Activated CD4-positive, alpha-beta T cell treated with anti-CD3 and anti-CD28 coated beads, Interleukin-2, amount 10 ng/mL, durations not matched to agents 7 days and 5 days (primary cell): ENCODE measurements at places on chromosomes 4 and X.

GRCh38 chr4:159149666-159150065 lies 46.8 kb downstream of the RAPGEF2 start:
- no peak for DNase-seq

DNA sequence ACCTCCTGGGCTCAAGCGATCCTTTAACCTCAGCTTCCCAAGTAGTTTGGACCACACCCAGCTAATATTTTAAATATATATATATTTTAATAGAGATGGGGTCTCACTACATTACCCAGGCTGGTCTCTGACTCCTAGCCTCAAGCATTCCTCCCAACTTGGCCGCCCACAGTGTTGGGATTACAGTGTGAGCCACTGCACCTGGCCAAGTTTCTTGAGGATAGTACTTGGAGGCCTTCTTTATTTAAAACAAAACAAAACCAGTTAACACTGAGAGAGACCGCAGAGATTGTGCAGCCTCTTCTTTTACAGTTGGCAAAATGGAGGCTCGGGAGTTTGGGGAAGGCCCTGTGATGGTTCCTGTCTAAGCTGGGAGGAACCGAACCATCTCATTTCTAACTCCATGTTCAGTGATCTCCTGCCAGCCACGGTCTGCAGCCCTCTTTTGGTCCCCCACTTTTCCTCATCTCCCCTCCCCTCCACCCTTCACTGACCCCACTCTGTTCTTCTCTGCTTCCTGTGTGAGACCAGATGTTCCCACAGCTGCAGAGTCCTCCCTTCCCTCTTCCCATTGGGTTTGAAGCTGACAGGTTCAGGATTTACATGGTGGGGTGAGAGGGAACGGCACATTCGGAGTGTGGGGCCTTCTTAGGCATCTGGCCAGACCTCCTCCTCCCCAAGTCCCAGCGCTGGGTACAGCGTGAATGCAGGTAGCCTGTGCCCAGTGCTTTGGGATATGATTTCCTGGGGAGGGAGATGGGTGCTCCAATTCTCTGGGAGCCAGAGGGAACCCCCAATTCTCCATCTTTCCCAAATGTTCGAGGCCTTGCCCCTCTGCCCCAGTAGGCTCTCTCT lies 1.4 kb upstream of the SORCS2 start:
- no peak for DNase-seq

DNA sequence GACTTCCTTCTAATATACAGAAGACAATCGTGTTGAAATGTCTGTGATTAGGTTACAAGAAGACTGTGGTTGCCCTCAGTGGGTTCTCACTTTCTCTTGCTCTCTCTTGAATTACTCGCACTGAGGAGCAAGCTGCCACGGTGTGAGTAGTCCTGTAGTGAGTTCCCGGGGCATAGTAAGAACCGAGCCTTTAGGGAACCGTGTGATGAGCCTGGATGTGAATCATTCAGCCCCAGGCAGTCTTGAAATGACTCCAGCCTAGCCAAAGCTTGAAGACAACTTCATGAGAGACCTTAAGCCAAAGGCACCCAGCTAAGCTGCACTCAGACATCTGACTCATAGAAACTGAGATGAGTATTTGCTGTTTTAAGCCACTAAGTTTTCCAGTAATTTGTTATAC lies 292.7 kb downstream of the SPOCK3 start:
- no peak for DNase-seq

DNA sequence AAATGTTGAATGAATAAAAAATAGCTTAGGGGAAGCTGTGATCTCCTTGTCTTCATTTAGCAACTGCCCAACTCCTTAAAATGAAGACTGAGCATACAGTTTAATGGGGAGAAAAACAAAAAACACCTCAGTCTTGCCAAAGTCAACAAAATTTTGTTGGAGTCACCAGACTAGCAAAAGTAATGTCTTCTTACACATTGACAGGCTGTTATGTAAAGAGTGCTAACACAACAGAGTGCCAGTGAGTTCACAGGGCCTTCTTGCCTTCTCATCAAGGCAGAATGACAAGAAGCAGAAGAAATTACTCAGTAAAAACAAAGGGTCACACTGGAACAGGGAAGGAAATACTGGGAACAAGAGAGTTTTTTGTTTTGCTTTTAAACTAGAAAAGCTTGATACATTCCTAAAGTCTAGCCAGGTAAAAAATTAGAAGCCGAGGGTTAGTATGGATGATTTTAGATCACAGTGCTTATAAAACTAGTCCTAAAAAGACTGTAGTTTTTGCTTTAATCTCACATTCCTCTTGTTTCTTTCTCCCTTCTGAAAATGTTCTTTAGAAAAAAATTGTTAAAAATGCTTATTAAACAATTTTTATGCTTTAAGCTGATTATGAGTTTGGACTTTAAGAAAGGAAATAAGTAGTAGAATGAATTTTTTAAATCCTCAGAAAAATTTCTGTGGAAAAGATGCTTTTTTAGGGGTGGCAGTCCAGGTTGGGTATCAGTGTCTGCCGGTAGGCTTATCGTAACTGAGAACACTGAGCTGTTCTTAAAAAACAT lies 38.7 kb upstream of the FRAS1 start:
- DNase-seq: no peak

DNA sequence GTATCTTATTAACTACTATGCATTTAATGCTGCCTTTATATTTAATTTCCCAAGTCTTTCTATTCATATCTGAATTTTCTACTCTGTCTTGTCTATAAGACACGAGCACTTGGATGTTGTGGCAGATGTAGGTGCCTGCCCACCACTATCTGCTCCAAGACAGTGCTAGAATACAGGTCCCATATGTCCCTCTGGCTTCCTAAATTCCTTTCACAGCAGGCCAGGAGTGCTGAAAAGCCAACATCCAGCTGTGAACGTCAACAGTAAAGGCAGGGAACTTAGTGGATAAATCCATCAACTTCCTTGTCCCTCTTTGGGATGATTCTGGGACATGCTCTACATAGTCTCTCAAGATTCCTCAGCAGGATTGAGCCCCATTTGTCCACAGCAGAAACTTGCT lies 245.1 kb upstream of the ETNPPL start:
- no peak for DNase-seq

GRCh38 chr4:87973283-87974169 lies 2.0 kb upstream of the SPP1 start:
- peak; percentile 48 for DNase-seq

- no peak for DNase-seq
Measured at GRCh38 chr4:40940317-40940741, 190.6 kb downstream of the NSUN7 start.

- DNase-seq: no peak
Measured at GRCh38 chr4:88705805-88706492, 8.3 kb upstream of the NAP1L5 start.

GRCh38 chrX:30931920-30932319 lies 42.9 kb upstream of the TAB3 start:
- no peak for DNase-seq

DNA sequence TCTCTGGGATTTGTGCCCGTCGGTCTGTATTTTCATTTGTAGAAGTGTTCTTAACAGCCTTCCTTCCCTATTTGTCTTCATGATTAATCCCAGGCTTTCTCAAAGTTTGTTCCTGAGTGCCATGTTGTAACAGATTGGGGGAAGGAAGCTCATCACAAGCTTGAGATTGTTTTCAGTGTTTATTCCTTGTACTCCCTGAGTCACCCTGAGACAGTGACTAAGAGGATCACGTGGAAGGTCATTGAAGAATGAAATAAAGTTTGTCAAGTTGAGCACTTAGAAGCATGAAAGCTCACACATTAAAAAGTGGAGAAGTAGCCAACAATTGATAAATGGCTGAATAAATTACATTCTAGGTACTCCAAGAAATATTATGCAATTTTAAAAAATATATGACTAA lies 153.5 kb upstream of the FAM241A start:
- no peak for DNase-seq

DNA sequence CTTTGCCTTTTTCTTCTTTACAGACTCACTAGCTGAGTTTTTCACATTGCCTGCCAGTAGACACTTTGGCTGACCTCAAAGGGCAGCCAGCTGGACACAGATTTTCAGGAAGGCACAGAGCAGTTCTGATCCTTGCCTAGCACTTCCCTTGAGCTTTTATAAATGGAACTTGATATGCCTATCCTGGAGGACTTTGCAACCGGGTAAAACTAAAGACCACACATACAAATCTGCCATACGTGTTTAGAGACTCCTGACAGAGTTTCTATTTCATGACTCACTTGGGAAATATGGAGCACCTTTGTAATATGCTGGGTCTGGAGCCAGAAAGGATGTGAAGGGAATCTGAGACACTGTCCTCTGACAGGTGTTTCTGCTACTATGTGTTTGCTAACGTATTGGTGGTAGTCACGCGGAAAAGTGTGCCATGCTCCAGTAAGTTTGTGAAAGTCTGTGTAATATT lies 56.7 kb upstream of the RASSF6 start:
- DNase-seq: no peak

DNA sequence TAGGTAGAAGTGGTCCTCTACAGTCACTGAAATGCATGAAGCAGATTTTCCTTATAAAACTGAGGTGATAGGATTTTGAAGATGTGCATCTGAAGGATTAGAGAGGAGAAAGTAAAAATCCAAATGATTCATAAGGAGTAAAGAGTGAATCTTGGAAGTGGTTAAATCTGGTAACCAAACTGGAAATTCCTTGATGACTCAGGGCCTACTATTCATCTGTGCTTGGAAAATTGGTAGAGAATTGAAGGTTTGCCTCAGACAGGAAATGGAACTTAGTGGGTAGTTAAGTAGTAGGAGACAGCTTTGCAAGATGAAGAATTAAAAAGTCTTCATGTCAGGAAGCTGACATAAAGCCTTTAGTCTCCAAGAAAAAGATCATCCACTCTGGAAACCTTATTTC lies 368.9 kb upstream of the CTSO start:
- DNase-seq: no peak

DNA sequence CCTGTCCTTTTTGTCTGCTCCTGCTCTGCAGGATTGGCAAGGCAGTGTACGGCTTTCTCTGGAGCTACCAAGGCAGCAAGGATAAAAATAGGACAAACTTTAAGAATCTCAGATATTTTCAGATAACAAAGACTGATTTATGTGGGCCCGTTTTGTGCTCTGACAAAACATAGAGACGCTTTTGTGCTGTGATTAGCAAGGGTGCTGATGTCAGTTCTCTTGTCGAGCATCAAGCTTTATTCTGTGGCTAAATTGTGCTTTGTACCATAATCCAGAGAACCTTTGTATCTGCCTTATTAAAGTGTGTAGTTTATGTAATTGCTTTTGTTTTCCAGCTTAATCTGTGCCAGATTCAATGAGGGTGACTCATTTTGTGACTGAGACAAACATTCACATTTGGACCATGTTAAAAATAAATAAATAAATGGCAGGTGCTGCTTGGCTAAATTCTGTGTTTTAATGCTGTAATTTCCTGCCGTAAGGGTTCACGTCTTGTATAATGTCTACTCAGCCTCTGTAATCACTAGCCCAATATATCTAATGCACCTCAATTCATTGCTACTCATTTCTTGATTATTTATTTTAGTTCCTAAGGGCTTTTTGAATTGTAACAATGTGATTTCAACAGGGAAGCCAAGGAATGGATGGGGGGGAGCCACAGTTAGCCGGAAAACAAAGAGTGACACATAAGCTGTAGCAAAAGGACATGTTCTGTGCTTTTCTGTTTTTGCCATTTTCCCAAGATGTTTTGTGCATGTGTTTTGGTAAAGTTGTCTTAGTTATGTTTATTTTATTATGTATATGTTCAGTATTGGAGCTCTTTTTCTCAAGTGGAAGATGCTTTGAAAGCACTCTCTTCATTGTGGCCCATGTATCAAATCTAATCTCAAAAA lies 75.1 kb downstream of the GAB1 start:
- no peak for DNase-seq

GRCh38 chrX:10117301-10117700 lies 39.5 kb upstream of the CLCN4 start:
- no peak for DNase-seq

DNA sequence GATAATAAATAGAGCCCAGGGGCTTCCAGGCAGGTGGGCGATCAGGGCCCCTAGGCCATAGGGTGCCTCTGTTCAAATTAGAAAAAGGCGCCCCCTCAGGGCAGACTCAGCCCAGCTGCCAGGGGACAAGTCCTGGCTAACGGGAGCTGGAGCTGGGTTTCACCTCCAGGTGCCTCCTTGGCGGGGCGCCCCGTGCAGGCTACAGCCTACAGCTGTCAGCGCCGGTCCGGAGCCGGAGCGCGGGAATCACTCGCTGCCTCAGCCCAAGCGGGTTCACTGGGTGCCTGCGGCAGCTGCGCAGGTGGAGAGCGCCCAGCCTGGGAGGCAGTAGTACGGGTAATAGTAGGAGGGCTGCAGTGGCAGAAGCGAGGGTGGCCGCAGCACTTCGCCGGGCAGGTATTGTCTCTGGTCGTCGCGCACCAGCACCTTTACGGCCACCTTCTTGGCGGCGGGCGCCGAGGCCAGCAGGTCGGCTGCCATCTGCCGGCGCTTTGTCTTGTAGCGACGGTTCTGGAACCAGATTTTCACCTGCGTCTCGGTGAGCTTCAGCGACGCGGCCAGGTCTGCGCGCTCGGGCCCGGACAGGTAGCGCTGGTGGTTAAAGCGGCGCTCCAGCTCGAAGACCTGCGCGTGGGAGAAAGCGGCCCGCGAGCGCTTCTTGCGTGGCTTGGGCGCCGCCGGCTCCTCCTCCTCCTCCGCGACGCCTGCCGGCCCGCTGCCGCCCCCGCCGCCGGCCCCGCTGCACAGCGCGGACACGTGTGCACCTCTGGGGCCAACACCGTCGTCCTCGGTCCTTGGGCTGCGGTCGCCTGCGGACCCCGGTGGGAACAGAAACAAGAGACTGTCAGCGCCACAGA lies 2.4 kb downstream of the NKX3-2 start:
- peak; percentile 35 for DNase-seq

GRCh38 chr4:26214994-26215393 lies 105.8 kb upstream of the RBPJ start:
- no peak for DNase-seq

DNA sequence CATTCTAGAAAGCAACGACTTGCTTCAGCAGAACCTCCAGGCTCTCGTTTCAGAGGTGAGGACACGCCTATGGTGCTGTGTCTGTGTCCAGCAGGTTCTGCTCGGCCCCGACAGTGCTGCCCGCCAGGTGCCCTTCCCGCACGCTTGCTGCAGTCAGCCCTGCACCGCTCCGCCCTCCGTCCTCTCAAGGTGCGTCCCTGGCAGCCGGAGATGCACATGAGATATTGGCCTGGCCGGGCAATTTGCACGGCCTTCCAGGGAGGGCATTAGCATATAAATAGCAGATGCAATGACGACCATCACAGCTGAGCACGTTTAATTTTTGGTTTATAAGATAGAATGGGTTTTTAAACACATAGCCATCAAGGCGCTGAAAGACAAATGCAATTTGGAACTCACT lies 14.4 kb downstream of the UVSSA start:
- DNase-seq: no peak

DNA sequence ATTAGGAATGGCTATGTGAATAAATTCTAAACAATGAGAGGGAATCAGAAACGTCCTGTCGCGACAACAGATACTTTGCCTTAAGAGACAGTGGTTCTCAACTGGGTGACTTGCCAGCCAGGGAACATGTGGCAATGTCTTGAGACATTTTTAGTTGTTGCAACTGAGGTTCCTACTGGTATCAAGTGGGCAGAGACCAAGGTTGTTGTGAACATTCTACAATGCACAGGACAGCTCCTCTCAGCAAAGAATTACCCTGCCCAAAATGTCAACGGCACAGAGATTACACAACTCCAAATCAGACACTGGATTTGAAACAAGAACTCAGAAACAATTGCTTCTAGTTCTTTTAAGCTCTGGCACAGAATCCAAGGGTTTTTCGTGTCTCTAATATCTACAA lies 128.6 kb downstream of the ARHGAP6 start:
- DNase-seq: no peak
